Heart right ventricle (tissue), 16 donors: ENCODE measurements at places on chromosomes 11 and 22. TPM values are rescaled to one million over a fixed set of nuclear protein-coding genes. Genes with fewer than 3 reads are reported as not detected.

The ME3 gene
- 39.8 TPM for total RNA-seq

The RASGRP2 gene
- total RNA-seq = 45.4 TPM

The SERPING1 gene
- 39.8 TPM for total RNA-seq

The OR6T1 gene
- not detected for total RNA-seq

The ZBED4 gene
- 5.1 TPM for total RNA-seq

The SEC14L2 gene
- 0.97 TPM for total RNA-seq

The APIP gene
- total RNA-seq = 31.8 TPM

DNA sequence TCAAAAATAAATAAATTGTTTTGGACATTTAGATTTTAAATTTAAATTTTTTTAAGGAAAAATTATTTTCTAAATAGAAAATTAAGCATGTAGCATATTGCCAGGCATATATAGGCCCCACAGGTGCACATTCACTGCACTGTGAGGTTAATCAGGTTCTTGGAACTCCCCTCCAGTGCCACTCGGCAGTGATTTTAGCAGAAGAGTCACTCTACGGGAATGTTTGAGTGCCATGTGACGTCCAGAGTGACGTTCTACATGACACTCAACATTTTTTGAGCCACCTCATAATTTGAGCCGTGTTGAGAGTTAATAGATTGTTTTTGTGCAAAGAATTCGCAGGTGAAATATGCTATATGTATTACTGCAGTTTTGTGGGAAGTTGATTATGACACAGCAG lies 77.4 kb downstream of the SWAP70 start:
- no peaks in the 10 kb centered on the region for H3K4me1 ChIP-seq
- no peak for DNase-seq
- no peak overlapping the region for H3K27ac ChIP-seq
- peaks cover 84% of the 10 kb centered on the region for H3K36me3 ChIP-seq

- H3K4me1 ChIP-seq = peaks cover 7% of the 10 kb centered on the region
- DNase-seq = no peak
- no peak overlapping the region for H3K4me3 ChIP-seq
- H3K36me3 ChIP-seq = no peaks in the 10 kb centered on the region
These were observed 58.5 kb downstream of the UBASH3B start for GRCh38 chr11:122714004-122714403.

- no peak overlapping the region for H3K4me3 ChIP-seq
- H3K36me3 ChIP-seq = no peaks in the 10 kb centered on the region
- peaks cover 19% of the 10 kb centered on the region for H3K4me1 ChIP-seq
- no peak overlapping the region for H3K27ac ChIP-seq
These were observed 4.2 kb downstream of the API5 start for GRCh38 chr11:43315966-43316365.

DNA sequence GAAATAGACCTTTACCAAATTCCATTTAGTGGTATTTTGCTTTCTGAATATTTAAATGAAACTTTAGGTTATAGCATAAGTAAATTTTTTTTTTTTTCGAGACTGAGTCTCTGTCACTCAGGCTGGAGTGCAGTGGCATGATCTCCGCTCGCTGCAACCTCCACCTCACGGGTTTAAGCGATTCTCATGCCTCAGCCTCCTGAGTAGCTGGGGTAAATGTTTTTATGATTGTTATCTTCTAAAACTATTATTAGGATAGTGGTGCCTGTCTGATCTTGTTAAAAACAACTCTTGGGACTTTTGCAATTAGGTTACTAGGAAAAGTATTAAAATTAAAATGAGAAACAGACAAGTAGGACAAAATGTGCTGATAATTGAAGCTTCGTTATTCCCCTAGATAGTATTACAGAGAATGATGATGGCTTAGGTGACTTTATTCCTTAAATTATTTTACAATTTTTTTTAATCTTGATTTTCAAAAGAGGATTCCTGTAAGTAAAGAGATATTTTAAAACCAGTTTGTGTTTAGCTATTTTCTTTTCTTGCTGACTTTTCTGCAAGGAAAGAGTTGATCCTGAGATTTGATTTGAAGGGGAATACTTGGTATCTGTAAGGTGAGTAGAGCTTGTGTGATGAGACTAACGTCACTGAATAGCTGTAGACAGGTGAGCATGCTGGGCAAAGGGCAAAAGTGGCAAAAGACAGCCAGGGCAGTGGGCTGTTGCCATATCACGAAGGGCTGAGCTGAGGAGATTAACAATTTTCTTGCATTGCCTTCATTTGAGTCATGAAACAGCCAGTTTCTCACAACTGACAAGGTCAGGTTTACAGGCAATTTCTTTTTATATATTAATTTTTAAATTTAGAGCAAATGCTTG lies 20.8 kb downstream of the CRKL start:
- no peak for DNase-seq
- H3K36me3 ChIP-seq = peaks cover 3% of the 10 kb centered on the region
- no peak overlapping the region for H3K4me3 ChIP-seq
- no peaks in the 10 kb centered on the region for H3K27me3 ChIP-seq

DNA sequence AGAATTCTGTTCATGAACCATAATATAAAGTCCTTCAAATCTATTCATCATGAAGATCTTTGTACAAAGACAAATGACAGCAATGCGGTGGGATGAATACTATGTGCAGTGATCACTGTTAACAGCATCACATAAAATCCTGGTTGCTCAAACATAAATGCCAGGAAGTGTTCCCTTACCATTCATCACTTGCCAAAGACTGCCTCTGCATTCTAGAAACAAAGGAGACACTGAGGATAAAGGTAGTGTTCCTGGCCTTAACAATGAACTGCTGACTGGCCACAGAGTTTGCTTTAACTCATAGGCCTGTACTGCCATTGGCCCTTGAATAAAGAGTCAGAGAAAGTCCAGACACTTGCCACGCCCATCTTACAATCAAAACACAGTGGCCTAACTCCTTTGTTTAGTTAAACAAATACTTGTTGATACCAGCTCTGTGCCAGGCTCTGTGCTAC lies 29.5 kb downstream of the C2CD3 start:
- H3K4me3 ChIP-seq = no peak overlapping the region
- DNase-seq = no peak

GRCh38 chr22:18935889-18936529 lies at the start of gene PRODH:
Gene PRODH, minus strand, starts transcription at chr22:18936293. Its CDS starts 6 bp downstream, at chr22:18936287.
- no peak within 1 kb of the TSS for H3K4me3 ChIP-seq
- no peaks in the 10 kb centered on the region for H3K36me3 ChIP-seq
- no peak within 1 kb of the TSS for H3K27ac ChIP-seq

GRCh38 chr11:129929721-129930120 lies 34.3 kb upstream of the NFRKB start:
- DNase-seq = no peak
- H3K36me3 ChIP-seq = peaks cover 40% of the 10 kb centered on the region
- no peaks in the 10 kb centered on the region for H3K4me1 ChIP-seq
- no peak overlapping the region for H3K27ac ChIP-seq

DNA sequence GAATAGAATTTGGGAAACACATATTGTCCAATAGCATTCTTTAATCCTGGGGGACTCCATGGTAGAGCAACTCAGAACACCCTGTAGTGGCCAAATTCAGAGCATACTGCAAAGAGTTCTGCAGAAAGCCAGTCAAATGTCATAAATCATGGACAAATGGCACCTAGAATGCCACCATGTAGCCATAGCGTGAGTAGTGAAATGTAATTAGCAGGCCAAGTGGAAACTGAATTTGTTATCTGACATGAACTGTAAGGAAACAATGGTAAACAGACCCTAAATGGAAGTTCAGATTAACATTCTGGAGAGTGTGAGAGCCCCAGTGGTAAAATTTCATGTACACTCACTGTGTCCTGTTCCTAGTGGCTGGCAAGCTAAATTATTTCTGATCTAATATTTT lies 7.0 kb upstream of the PRSS23 start:
- no peak for DNase-seq
- H3K36me3 ChIP-seq = no peaks in the 10 kb centered on the region
- no peaks in the 10 kb centered on the region for H3K4me1 ChIP-seq
- H3K4me3 ChIP-seq = no peak overlapping the region
- no peak overlapping the region for H3K27ac ChIP-seq

GRCh38 chr11:107682572-107682971 lies 29.3 kb downstream of the SLN start:
- no peak overlapping the region for H3K4me3 ChIP-seq
- H3K27ac ChIP-seq = no peak overlapping the region
- no peaks in the 10 kb centered on the region for H3K27me3 ChIP-seq
- no peaks in the 10 kb centered on the region for H3K36me3 ChIP-seq
- no peaks in the 10 kb centered on the region for H3K4me1 ChIP-seq

DNA sequence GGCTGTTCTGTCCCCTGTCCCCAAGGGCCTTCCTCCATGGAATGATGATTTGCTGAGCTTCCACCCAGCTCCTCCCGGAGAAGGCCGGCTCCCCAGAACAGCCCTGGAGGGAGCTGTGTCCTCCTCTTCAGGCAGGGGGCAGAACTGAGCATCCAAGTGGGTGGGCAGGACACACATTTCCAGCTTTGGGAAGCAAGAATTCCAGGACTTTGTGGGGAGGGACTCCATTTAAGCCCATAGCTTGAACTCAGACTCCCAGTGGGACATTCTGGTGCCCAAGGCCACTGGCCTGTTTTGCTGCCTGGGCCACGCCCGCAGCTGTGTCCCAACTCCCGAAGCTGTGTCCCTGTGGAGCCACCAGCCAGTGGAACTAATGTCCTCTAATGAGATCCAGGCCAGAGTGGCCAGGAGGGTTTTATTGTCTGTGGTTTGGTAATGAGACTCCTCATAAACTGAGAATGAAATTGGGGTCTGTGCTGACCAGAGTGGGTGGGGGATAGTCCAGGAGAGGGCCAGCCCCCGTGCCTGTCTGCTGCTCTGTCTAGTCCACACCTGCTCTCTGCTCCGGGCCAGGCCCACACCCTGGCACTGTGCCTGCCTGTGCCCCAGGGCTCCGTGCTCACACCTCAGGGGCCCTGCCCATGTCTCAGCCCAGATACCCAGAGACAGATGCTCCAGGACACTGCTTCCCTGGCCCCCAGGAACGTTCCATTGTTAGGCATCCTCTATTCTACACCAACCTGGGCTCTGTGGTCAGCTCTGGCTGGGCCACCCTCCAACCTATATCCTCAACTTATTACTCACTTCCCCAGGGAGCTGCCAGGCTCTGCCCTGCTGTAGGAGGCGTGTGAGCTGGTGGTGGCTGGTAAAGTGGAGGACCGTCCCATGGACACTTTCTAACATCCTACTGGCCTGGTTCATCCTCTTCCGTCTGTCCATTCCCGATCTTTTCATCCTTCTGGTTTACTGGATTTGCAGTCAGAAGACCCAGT lies 7.6 kb downstream of the NECTIN1 start:
- no peak overlapping the region for H3K4me3 ChIP-seq
- H3K27me3 ChIP-seq = no peaks in the 10 kb centered on the region
- peaks cover 7% of the 10 kb centered on the region for H3K4me1 ChIP-seq
- H3K36me3 ChIP-seq = no peaks in the 10 kb centered on the region
- peak; percentile 56 for DNase-seq
- H3K27ac ChIP-seq = no peak overlapping the region

DNA sequence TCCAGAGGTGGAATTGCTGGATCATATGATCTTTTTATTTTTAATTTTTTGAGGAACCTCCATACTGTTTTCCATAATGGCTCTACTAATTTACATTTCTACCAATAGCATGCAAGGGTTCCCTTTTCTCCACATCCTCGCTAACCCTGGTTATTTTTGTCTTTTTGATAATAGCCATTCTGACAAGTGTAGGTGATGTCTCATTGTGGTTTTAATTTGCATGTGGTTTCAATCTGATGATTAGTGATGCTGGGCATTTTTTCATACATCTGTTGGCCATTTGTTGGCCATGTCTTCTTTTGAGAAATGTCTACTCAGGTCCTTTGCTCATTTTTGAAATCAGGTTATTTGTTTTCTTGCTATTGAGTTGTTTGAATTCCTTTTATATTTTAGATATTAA lies 15.4 kb upstream of the OR4D5 start:
- DNase-seq = no peak
- no peaks in the 10 kb centered on the region for H3K4me1 ChIP-seq
- H3K4me3 ChIP-seq = no peak overlapping the region
- H3K27me3 ChIP-seq = no peaks in the 10 kb centered on the region

- H3K27ac ChIP-seq = no peak overlapping the region
- no peaks in the 10 kb centered on the region for H3K27me3 ChIP-seq
- H3K4me3 ChIP-seq = no peak overlapping the region
- peaks cover 5% of the 10 kb centered on the region for H3K4me1 ChIP-seq
- H3K36me3 ChIP-seq = no peaks in the 10 kb centered on the region
- no peak for DNase-seq
These were observed 74.5 kb upstream of the NCAM1 start for GRCh38 chr11:112886434-112887370.

DNA sequence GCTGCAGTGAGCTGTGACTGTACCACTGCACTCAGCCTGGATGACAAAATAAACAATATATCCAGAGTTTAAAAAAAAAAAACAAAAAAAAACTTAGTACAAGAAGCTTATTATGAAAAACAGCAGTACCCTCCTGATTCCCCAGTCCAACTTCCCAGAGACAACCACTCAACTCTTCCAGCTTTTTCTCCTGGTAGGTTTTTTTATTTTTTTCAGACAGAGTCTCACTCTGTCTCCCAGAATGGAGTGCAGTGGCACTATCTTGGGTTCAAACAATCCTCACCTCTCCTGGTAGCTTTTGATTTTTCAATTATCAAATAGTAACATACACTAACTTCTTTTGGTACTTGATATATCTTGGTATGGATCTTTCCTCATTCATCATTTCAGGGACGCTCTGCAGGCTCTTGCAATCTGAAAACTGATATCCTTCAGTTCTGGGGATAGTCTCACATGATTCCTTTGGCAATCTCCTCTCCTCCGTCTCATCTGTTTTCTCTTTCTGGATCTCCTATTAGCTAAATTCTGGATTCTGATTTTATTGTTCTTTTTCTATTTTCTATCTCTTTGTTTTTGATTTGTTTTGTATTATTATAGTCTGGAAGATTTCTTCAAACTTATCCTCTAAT lies 44.9 kb downstream of the ALG9 start:
- H3K4me3 ChIP-seq = no peak overlapping the region
- no peak for DNase-seq
- H3K4me1 ChIP-seq = peaks cover 7% of the 10 kb centered on the region

GRCh38 chr22:46620588-46621242 lies 529 bp downstream of the GRAMD4 start:
- peaks cover 45% of the 10 kb centered on the region for H3K4me1 ChIP-seq
- H3K36me3 ChIP-seq = no peaks in the 10 kb centered on the region
- no peak overlapping the region for H3K4me3 ChIP-seq
- peak overlapping the region; percentile 81 for H3K27ac ChIP-seq
- no peak for DNase-seq
- no peaks in the 10 kb centered on the region for H3K27me3 ChIP-seq

- no peaks in the 10 kb centered on the region for H3K27me3 ChIP-seq
- H3K4me3 ChIP-seq = no peak overlapping the region
- H3K27ac ChIP-seq = no peak overlapping the region
- H3K36me3 ChIP-seq = no peaks in the 10 kb centered on the region
- peaks cover 20% of the 10 kb centered on the region for H3K4me1 ChIP-seq
These were observed 75.3 kb downstream of the KCNQ1 start for GRCh38 chr11:2519862-2520735.
